ENCODE measurements at places on chromosomes 5 and 9.

DNA sequence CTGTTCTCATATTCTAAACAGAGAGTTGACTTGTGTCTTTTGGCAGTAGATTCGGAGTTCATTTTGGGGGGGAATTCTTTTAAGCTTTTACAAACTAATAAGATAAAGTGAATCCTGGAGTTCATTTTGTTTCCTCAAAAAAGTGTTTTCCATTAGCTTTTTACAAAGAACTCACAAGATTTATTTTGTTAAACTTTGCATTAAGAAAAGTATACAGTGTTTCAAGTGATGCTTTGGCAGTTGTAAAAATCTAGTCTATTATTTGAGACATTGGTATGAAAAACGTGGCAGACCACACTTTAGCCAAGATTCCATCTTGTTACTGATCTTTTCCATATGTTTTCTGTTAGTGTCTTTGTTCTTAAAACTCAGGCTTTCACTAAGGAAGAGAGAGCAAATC, 1.2 kb upstream of the OMD start:
- peak; percentile 57 for DNase-seq

DNA sequence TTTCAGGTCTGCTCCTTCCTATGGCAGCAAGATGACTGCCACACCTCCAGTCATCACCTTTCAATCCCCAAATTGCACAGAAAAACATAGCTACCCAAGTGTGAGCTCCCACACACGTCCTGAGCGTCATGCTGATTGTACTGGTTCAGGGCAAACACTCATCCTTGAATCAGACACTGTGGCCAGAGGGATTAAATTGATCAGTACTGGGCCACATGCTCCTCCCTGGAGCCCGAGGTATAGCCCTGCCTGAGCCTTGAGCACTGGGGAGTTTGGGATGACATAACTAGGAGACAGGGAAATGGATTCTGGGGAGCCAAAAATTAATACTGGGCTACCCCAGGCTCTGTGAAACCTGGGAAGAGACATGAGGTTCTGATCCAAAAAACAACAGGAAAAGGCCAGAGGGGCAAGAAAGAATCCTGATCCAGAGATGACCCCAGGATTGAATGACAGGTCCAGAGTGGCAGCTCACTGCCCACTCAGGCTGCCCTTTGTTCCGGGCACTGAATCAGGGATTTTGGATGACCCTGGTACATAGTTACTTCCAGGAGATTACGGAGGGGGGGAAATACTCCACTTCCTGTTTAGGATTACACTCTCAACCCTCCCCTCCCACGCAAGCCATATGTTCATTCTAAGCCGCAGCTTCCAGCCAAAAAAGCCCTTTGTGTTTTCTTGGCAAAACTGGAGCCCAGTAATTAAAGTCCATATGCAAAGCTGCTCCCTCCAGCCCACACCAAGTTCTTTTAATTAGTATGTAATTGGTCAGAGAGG, 141.6 kb upstream of the SPRY4 start:
- peak; percentile 55 for DNase-seq

DNA sequence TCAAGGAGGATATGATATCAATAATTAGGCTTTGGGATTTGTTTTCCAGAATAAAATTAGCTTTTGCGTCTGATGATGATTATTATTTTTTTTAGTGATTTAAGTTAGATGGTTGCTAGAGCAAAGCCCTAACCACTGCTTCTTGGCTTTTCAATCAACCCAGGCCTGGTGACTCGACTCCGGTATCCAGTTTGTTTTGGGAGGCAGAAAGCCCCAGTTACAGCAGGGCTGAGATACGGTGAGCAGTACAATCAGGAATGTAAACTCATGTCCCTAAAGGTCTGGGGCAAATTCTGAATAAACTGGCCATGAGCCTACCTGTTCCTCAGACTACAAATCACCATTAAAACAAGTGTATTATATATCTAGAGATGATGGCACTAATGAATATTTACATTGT, 24.4 kb upstream of the CYFIP2 start:
- peak; percentile 6 for DNase-seq

DNA sequence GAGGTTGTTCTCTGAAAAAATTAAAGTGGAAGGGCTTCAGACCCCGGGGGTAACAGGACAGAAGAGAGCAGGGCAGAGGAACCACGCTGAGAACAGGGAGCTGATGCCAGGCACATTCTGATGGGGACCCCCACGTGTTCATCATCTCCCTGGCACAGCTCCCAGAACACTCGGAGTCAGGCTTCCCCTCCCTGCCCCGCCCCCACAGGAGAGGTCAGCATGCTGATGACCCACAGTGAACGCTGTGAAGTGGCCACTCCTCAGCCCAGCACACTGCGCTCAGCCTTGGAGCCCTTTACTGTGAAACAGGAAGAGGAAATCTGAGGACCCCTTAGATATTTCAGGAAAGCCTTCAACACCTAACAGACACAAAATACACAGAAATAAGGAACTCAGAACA, 16.4 kb downstream of the RETREG1 start:
- DNase-seq, result no peak

DNA sequence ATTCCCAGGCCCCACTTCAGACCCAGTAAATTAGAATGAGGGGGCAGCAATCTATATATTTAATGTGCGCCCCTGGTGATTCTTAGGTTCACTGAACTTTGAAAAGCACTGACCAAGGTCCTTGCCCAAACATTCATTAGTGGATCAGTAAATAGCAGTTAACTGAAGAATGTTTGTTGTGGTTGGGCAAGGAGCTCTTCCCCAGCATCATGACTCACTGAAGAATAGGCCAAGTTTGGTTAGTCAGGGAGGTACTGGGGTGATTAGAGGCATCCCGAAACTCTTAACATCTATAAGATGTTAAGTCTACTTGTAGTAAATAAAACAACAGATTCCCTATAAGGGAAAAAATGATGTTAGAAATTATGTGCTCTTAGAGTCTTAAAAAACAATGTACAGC, 833 bp upstream of the MROH2B start:
- peak; percentile 63 for DNase-seq

- no peak for DNase-seq
These were observed 49.0 kb downstream of the ARHGEF37 start for GRCh38 chr5:149630337-149630736.
